ENCODE measurements at places on chromosomes 2 and 18. TPM values are rescaled to one million over a fixed set of nuclear protein-coding genes. Genes with fewer than 3 reads are reported as not detected.

Gene CKAP2L
- total RNA-seq, result 46.7 TPM

Gene CYS1
- total RNA-seq, result not detected

Gene REL
- 42.7 TPM for total RNA-seq

Gene MGAT5
- total RNA-seq, result 25.7 TPM

Gene DPP10
- not detected for total RNA-seq

Gene TMEM247
- total RNA-seq, result not detected

Gene EGR4
- total RNA-seq, result 0.41 TPM

Gene PKDCC
- not detected for total RNA-seq

DNA sequence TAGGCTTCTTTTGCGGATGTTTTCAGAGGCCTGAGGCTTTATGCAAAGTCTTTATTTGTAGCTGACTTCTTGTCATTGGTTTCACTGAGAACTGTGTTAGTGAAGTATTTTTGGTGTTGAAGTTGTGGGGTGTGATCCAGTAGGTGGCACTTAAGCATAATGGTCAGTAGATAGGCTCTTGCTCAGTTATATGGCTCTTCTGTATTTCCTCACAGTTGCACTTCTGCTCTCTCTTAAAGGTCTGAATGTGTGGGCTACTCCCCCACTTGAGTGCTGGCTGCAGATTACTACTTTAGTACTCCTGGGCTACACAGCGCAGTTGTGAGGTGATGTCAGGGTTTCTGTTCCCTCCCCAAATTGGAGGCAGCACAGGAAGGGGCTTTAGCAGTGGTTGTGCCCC is 133.8 kb upstream of the SCN7A start:
- no peak for DNase-seq

GRCh38 chr18:62239475-62239874 is 52.4 kb downstream of the RELCH start:
- no peak for DNase-seq

GRCh38 chr18:22650247-22650646 is 232.5 kb upstream of the CTAGE1 start:
- no peak for DNase-seq

DNA sequence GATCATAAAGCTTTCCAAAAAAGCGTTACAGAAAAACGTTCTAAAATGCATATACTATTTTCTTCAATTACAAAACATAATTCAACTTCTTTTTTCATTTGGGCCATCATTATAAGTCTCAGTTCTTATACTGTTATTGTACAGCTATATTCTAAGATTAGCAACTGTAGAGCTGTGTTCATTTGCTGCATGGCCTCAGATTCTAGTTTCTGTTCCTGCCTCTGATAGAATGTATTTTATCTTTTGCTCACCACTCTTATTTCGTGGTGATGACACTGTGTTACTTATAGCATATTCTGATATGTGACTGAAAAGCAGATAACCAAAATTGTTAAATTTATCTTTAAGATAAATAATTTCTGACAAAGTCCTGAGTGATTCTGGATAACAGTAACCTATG is 67.2 kb downstream of the PTRHD1 start:
- no peak for DNase-seq

DNA sequence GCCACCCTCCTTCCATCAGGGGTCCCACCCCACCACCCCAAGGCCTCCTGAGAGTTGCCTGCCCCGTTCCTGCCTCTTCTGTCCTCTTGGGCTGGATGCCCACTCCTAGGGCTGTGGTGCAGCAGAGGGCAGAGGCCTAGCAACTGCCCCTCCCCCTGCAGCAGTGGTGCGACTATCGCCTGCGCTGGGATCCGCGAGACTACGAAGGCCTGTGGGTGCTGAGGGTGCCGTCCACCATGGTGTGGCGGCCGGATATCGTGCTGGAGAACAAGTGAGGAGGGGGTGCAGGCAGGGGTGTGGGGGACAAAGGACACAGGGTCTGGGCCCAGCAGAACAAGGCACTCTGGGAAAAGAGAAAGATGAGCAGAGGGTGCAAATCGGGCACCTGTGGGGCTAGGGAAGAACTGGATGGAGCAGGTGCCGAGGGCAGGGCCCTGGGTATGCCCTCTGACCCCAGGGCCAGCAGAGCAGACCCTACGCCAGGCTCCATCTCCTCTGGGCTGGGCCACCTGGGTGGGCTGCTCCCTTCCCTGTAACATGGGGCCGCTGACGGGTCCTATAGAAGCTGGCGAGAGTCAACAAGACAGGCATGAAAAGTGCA is 1.0 kb downstream of the CHRNG start:
- no peak for DNase-seq

GRCh38 chr18:53458268-53458667 is 766.2 kb downstream of the MBD2 start:
- no peak for DNase-seq

- no peak for DNase-seq
These were observed 54.1 kb upstream of the ERBB4 start for GRCh38 chr2:212592695-212593094.

- no peak for DNase-seq
These were observed 958.0 kb downstream of the EPHA4 start for GRCh38 chr2:220614064-220614463.

DNA sequence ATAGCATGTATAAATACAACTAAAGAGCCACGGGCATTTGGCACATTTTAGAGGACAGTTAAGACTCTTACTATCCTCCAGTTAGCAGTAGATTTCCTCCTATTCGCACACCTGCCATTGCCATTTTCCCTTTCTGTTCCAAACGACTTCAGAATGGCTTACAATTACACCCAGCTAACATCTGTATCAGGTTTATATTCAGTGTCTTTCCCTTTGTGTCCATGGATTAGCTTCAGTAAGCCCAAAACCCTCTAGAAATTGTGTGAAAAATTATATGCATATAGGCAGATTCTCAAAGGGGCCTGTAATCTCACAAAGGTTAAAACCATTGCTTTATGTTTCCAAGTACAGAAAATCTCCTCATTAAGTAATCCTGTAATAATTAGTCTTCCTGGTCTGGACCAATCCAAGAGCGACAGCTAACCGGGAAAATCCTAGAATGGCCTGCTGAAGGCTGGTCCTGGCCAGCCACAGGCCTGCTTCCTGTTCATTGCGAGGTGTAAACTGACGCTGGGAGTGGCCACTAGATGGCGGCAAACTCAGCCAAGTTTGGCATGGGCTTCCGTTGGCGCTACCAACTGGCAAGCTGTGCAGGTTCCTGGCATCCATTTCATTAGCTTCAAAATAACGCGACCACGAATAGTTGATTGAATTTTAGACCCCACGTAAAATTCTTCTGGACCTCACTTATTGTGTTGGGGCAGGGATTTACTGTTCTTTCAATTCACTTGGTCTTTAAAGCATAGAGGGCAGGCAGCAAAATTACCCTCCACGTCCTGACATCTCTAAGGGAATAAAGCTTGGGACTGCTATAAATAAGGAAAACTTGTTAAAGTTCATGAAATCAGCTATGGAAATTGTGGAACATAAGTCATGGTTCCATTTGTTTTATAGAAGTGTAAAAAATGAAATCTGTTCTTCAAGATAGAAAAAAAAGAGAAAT is 17.1 kb downstream of the ARHGAP25 start:
- peak; percentile 96 for DNase-seq

DNA sequence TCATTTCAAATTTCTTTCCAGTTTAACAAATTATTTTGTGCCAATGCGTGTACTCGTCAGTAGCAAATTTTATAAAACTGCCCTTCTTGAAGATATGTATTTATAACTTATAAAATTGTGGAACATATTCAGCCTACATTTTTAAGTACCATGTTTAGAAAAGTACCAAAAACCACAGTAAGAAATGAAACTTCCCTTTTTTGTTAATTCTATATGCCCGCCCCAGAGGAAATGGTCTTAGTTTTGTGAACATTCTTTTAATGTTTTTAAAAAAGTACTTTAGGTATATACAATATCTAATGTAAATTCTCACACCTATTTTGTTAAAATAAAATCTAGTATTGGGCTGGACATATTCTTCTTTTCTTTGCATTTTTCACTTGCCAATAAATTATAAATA is 1.2 kb downstream of the UGT1A9 start:
- no peak for DNase-seq

DNA sequence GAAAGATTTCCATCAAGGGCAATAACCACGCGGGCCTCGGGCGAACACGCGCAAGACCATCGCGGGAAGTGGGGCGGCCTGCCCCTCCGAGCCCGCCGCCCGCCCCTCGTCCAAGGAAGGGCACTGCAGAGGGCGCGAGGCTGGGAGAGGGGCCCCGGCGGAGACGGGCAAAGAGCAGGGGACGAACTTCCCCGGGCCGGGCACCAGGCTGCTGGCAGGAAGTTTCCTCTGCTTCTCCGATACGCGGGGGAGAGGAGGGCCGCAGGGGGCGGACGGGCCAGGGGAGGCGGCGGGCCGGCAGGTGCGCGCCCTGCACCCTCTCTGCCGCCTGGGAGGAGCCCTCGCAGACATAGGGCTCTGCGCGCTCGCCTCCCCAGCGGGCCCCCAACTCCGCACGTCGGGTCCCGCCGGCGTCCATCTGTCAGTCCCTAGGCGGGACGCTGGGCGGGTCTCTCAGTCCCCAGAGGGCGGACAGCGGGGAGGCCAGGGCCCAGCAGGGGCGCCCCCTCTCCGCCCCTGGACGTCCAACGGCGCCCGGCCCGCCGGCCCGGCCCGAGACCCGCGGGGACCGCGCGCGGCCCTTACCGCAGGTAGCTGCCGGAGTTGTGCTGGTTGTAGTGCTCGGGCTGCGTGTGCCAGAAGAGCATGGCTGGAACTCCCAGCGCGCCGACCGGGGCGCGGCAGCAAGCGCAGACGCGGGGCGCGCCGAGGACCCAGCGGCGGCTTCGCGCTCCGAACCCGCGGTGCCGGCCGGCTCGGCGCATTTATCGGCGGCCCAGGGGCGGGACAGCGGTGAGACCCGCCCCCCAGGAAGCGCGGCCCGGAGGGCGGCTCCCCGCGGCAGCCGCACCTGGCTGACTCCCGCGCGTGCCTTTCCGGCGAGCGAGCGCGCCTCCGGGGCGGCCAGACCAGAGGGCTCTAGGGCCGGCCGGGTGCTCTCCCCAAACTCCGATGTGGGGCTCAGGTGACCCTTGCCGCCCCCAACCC is at the start of gene TFCP2L1:
TFCP2L1 (minus strand) TSS at position 740 of the 987 bp plus-strand sequence; CDS start at position 647, 93 bp downstream.
- peak; percentile 52 for DNase-seq

- no peak for DNase-seq
These were observed 21.0 kb downstream of the MERTK start for GRCh38 chr2:111919365-111919764.
